MCF 10A (cell line): ENCODE measurements at places on chromosomes 6 and 20. TPM values are rescaled to one million over a fixed set of nuclear protein-coding genes. Genes with fewer than 3 reads are reported as not detected.

DNA sequence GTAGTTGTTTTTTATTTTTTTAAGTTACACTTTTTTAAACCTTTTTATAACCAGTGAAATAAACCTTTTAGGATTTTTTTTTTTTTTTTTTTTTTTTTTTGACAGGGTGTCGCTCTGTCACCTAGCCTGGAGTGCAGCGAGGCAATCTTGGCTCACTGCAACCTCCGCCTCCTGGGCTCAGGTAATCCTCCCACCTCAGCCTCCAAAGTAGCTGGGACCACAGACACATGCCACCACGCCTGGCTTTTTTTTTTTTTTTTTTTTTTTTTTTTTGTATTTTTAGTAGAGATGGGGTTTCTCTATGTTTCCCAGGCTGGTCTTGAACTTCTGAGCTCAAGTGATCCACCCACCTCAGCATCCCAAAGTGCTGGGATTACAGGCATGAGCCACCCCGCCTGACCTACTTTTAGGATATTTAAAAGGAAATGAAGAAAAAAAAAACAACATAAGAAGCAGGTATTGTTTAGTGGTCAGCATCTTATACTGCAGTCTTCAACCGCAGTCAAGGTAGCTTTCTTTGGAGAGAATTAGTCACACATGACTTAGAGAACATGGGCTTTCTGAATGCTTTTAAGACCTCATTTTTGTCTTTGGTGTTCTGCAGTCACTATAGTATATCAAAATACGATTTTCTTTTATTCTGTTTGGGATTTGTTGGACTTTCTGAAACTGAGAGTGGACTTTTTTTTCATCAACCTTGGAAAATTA lies 1.6 kb downstream of the POLR1H start:
- no peak overlapping the region for H3K27ac ChIP-seq
- H3K27me3 ChIP-seq, result no peaks in the 10 kb centered on the region
- no peak for DNase-seq
- peaks cover 21% of the 10 kb centered on the region for H3K4me1 ChIP-seq
- H3K4me3 ChIP-seq, result peak overlapping the region; percentile 96

DNA sequence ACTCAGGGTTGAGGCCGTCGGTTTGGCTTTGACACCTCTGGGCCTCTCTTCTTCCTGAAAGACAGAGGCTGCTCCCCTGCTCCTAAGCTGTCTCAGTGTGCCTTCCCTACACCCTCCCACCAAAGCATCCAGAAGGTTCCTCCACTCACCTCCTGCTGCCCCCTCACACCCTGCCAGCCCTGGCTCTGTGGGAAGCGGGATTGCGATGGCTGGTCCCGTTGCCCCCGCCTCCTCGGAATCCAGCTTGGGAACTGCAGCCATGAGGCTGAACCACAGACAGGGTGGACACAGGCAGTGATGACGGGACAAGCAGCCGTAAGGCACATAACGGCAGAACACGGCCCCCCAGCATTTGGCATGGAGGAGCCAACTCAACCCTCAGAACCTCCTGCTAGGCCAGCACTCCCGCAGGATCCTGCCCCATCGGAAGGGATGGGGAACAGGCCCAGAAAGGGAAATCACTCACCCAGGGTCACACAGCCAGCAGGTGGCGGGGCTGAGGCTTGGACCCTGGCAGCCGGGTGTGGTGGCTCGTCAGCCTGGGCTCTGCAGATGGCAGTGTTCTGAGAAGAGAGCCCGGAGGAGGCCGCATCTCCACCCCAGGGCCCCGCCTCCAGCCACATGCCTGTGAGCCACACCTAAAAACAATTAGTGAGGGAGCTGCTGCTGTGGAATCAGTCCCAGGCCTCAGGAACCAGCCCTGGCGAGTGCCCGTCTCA lies 139.6 kb downstream of the PHACTR3 start:
- no peak overlapping the region for H3K4me3 ChIP-seq
- no peak overlapping the region for H3K27ac ChIP-seq
- no peaks in the 10 kb centered on the region for H3K36me3 ChIP-seq
- peak; percentile 18 for DNase-seq
- H3K4me1 ChIP-seq, result no peaks in the 10 kb centered on the region

GRCh38 chr20:50872560-50873425 lies 58.4 kb downstream of the ADNP start:
- H3K27me3 ChIP-seq, result no peaks in the 10 kb centered on the region
- H3K4me1 ChIP-seq, result peaks cover 9% of the 10 kb centered on the region
- no peak for DNase-seq
- peaks cover 9% of the 10 kb centered on the region for H3K36me3 ChIP-seq
- H3K4me3 ChIP-seq, result no peak overlapping the region

GRCh38 chr6:142802124-142802523 lies 142.9 kb downstream of the HIVEP2 start:
- no peak overlapping the region for H3K4me3 ChIP-seq
- peak; percentile 96 for DNase-seq
- H3K4me1 ChIP-seq, result peaks cover 10% of the 10 kb centered on the region
- H3K27me3 ChIP-seq, result no peaks in the 10 kb centered on the region
- H3K27ac ChIP-seq, result peak overlapping the region; percentile 75

- no peak for DNase-seq
- no peak overlapping the region for H3K4me3 ChIP-seq
- no peaks in the 10 kb centered on the region for H3K36me3 ChIP-seq
- no peak overlapping the region for H3K27ac ChIP-seq
- peaks cover 16% of the 10 kb centered on the region for H3K4me1 ChIP-seq
Measured at GRCh38 chr6:122733259-122733658, 46.3 kb upstream of the FABP7 start.

GRCh38 chr6:7410851-7411250 lies 21.2 kb downstream of the RIOK1 start:
- no peak for DNase-seq
- H3K4me3 ChIP-seq, result no peak overlapping the region
- peaks cover 12% of the 10 kb centered on the region for H3K4me1 ChIP-seq
- H3K27me3 ChIP-seq, result no peaks in the 10 kb centered on the region
- peaks cover 71% of the 10 kb centered on the region for H3K36me3 ChIP-seq

- no peak overlapping the region for H3K27ac ChIP-seq
- H3K27me3 ChIP-seq, result no peaks in the 10 kb centered on the region
- peaks cover 6% of the 10 kb centered on the region for H3K4me1 ChIP-seq
- DNase-seq, result no peak
- H3K4me3 ChIP-seq, result no peak overlapping the region
Measured at GRCh38 chr6:31918069-31918720, 9.3 kb upstream of the C2 start.

- H3K36me3 ChIP-seq, result no peaks in the 10 kb centered on the region
- H3K27me3 ChIP-seq, result no peaks in the 10 kb centered on the region
- H3K4me3 ChIP-seq, result no peak overlapping the region
- H3K4me1 ChIP-seq, result peaks cover 9% of the 10 kb centered on the region
Measured at GRCh38 chr6:23589811-23590210, 536.2 kb upstream of the NRSN1 start.

- H3K4me3 ChIP-seq, result no peak overlapping the region
- DNase-seq, result no peak
- H3K36me3 ChIP-seq, result peaks cover 66% of the 10 kb centered on the region
- H3K27me3 ChIP-seq, result no peaks in the 10 kb centered on the region
- no peak overlapping the region for H3K27ac ChIP-seq
Measured at GRCh38 chr6:89640804-89641203, 2.3 kb upstream of the LYRM2 start.

DNA sequence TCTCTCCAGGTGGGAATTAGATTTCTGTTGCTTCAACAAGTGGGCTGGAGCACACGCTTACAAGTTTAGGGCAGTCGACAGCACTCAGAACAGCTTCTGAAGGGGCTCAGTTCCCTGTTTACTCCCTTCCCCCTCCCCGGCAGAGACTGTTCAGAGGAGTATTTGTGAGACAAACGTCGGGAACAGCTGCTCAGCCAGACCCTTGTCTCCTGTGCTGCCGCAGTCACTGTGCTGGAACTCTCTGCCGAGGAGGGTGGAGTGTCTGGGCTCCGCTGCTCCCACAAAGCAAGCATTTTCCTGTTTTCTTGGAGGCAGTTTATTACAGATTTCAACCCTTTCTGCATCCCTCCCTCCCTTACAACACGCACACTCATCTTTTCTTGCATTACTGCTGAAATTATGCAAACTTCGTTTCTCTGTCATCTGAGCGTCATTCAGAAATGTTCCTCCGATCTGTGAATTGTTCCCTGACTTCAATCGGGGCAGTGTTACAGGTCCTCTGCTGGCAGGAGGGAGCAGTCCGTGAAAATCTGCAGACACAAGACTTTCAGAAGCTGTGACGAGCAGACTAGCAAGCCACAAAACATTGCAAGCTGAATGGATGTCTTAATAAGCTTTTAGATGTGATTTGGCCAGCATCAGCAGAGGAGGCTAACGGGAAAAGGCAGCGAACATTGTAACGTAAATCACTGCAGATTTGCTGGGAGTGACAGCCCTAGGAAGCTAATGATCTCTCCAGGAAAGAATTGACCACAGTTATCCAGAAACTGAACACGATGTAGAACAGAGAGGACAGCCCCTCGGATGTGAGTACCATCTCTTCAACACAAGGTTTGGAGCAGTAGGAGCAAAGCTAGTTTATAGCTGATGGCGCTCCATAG lies 76.2 kb downstream of the LYRM2 start:
- H3K27me3 ChIP-seq, result peaks cover 89% of the 10 kb centered on the region
- DNase-seq, result no peak
- H3K4me1 ChIP-seq, result no peaks in the 10 kb centered on the region
- H3K27ac ChIP-seq, result no peak overlapping the region

GRCh38 chr20:11376420-11376819 lies 541.3 kb upstream of the BTBD3 start:
- H3K4me1 ChIP-seq, result peaks cover 36% of the 10 kb centered on the region
- peak; percentile 38 for DNase-seq
- no peaks in the 10 kb centered on the region for H3K36me3 ChIP-seq
- H3K27ac ChIP-seq, result no peak overlapping the region
- H3K4me3 ChIP-seq, result no peak overlapping the region

DNA sequence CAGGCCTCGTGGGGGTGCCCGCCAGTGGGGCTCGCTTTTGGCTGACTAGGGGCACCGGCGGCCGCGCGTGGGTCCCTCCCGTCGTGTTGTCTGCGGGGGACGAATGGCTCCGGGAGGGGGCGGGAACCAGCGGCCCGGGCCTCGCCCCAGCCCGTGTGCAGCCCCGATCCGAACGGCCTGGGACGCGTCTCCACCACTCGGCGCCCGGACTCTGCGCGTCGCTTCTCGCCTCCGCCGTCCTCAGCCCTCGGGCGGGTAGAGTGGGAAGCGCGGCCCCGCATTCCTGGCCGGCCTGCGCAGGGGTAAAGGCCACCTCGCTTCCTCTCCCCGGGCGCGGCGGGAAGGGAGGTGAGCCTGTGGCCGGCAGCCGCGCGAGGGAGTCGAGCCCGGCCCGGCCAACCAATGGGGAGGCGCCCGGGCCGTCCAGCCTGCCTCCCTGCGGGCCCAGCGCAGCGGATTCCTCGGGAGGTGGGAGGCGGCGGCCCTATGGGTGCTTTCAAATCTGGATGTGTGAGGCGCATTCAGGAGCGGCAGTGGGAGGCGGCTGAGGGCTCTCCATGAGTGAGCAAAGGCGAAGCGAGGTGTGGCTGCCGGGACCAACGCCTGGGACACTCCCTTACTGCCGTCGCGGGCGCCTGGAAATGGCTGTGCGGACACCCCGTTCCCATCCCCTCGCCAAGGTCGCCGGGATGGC lies 1.1 kb upstream of the ZBTB46 start:
- peak overlapping the region; percentile 33 for H3K4me3 ChIP-seq
- H3K27ac ChIP-seq, result no peak overlapping the region
- peaks cover 5% of the 10 kb centered on the region for H3K4me1 ChIP-seq
- H3K27me3 ChIP-seq, result peaks cover 19% of the 10 kb centered on the region
- no peak for DNase-seq

- H3K4me3 ChIP-seq, result no peak overlapping the region
- peak; percentile 84 for DNase-seq
- no peaks in the 10 kb centered on the region for H3K36me3 ChIP-seq
- H3K27me3 ChIP-seq, result peaks cover 9% of the 10 kb centered on the region
- H3K4me1 ChIP-seq, result peaks cover 21% of the 10 kb centered on the region
Measured at GRCh38 chr20:48107560-48107959, 322.3 kb upstream of the SULF2 start.

GRCh38 chr6:114793428-114793827 lies 450.6 kb upstream of the HS3ST5 start:
- no peaks in the 10 kb centered on the region for H3K4me1 ChIP-seq
- no peak for DNase-seq
- H3K4me3 ChIP-seq, result no peak overlapping the region
- no peak overlapping the region for H3K27ac ChIP-seq
- H3K27me3 ChIP-seq, result no peaks in the 10 kb centered on the region

- no peak for DNase-seq
- no peak overlapping the region for H3K4me3 ChIP-seq
- H3K4me1 ChIP-seq, result no peaks in the 10 kb centered on the region
Measured at GRCh38 chr6:13065581-13065980, 262.8 kb downstream of the TBC1D7 start.

DNA sequence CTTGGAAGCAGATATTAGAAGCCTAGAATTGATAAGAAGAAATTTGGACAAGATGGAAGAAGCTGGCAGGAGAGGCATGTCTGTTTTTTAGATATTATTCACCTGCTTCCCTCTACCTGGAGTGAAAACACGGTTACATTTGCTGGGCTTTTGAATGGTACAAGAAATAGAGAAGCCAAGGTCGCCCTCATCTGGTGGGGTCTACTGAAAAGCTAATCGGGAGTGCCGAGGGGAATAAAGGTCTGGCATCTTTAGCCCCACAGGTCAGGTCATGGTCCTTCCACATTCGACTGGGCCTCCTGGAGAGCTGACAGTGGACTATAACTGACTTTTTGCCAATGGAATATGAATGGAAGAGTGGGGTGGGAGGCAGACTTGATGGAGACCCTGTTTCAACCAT lies 4.6 kb upstream of the C2 start:
- H3K4me3 ChIP-seq, result no peak overlapping the region
- no peaks in the 10 kb centered on the region for H3K36me3 ChIP-seq
- no peaks in the 10 kb centered on the region for H3K27me3 ChIP-seq
- peaks cover 6% of the 10 kb centered on the region for H3K4me1 ChIP-seq

DNA sequence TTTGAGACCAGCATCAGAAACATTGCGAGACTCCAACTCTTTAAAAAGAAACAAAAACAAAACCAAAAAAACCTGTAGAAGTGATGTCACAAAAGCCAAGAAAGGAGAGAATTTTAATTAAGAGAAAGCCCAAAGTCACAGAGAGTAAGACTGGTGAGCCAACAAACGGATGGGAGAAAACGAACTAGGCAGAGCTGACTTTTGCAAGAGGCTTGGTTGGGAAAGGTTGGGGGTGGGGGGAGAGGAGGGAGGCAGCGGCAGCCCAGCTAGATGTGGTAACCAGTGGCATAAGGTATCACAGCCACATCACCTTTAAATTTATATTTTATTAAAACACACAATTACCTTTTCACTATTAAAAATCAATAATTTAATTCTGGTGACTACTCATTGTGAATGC lies 23.5 kb downstream of the NOL7 start:
- peaks cover 50% of the 10 kb centered on the region for H3K36me3 ChIP-seq
- no peak for DNase-seq
- H3K27me3 ChIP-seq, result no peaks in the 10 kb centered on the region
- peak overlapping the region; percentile 12 for H3K27ac ChIP-seq

MDFI gene
- 39.1 and 59.1 TPM in 2 replicates for total RNA-seq

CCDC28A gene
- 14.8 and 15.8 TPM in 2 replicates for total RNA-seq

CGAS gene
- 11.6 and 14.1 TPM in 2 replicates for total RNA-seq

SLC17A9 gene
- total RNA-seq, result 0.07 TPM in 1 of 2 replicates, not detected in the other

COL12A1 gene
- total RNA-seq, result 110 and 136 TPM in 2 replicates

PNLDC1 gene
- not detected in 2 replicates for total RNA-seq

PRND gene
- total RNA-seq, result not detected in 2 replicates

MYBL2 gene
- 16.4 and 44.3 TPM in 2 replicates for total RNA-seq

TAGAP gene
- total RNA-seq, result not detected in 2 replicates

SIRPB1 gene
- 1.4 and 2.4 TPM in 2 replicates for total RNA-seq

WFDC10B gene
- total RNA-seq, result not detected in 2 replicates

GPR6 gene
- not detected in 2 replicates for total RNA-seq

SOBP gene
- total RNA-seq, result 0.21 and 0.47 TPM in 2 replicates
